ENCODE measurements at places on chromosomes 6 and 20. TPM values are rescaled to one million over a fixed set of nuclear protein-coding genes. Genes with fewer than 3 reads are reported as not detected.

The PPP1R14C gene
- 0.11 TPM for total RNA-seq

The CST5 gene
- 0.26 TPM for total RNA-seq

The PRPH2 gene
- total RNA-seq: not detected

The BPIFA1 gene
- not detected for total RNA-seq

GRCh38 chr20:13142143-13142542 lies 78.9 kb upstream of the ISM1 start:
- DNase-seq: no peak

GRCh38 chr20:24098886-24099285 lies 110.3 kb upstream of the GGTLC1 start:
- no peak for DNase-seq

GRCh38 chr6:162856885-162857284 lies 129.1 kb downstream of the PACRG start:
- DNase-seq: peak; percentile 59

GRCh38 chr6:46793138-46793537 lies at the start of gene MEP1A:
MEP1A (plus strand) TSS chr6:46793389; CDS start chr6:46793399, 10 bp downstream.
- DNase-seq: no peak

GRCh38 chr6:161584051-161584450 lies 310.2 kb upstream of the AGPAT4 start:
- no peak for DNase-seq

GRCh38 chr6:137353842-137354397 lies 134.7 kb upstream of the IFNGR1 start:
- DNase-seq: no peak

- DNase-seq: no peak
Observed at GRCh38 chr6:107793191-107793590, 30.9 kb downstream of the SCML4 start.

GRCh38 chr6:149149653-149150052 lies 167.9 kb upstream of the TAB2 start:
- DNase-seq: no peak

DNA sequence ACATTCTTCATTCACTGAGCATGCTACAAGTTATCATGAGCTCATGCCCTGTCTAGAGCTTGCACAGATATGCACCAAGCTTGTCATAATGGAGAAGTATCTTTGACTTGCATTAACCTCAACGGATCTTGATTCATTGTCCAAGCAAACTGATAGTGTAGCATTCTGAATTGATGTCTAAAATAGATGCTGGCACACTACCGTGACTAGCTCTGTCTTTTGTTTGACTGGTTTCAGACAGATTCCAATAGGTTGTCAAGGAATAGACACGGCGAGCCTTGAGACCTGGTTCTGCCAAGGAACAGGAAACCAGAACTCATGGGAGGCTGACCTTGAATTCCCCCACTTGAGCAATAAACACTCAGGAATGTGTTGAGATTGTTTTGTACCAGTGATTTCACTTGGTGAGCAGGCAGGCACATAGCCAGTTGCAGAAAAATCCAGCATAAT lies 1153.1 kb upstream of the GJE1 start:
- DNase-seq: no peak
